ENCODE measurements at places on chromosomes 5 and 9. TPM values are rescaled to one million over a fixed set of nuclear protein-coding genes. Genes with fewer than 3 reads are reported as not detected.

- DNase-seq = no peak
These were observed 84.3 kb upstream of the SMC2 start for GRCh38 chr9:104009826-104010225.

GRCh38 chr9:87886933-87887505, 4.3 kb downstream of the SPATA31E1 start:
- no peak for DNase-seq

DNA sequence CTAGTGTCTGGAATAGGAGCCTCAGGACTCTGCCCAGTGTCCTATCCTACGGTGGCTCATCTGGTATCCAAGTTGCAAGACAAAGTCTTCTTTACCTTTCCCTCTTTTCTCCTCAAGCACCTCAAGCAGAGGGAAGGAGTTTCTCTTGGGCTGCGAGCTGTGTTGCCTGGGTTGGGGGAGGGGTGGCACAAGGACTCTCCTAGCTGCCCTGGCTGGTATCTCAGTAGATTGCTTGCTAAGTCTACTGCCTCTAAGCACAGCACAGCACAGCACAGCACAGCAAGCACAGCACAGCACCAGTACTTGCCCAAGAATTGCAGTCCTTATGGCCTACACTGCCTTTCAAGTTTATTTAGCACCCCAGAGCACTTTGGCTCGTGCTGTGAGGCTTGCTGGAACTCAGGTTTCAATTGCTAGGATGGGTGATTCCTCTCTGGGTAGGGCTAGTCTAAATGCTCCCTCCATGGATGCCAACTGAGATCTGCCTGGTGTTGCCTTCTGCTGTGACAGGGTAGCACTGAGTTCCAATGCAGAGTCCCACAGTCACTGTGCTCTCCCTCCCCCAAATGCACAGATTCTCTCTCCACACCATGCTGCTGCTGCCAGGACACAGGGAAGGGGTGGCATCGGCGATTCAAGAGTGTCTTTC, 213.1 kb upstream of the POU5F2 start:
- DNase-seq = no peak

- no peak for DNase-seq
These were observed 783 bp upstream of the DNAH5 start for GRCh38 chr5:13945271-13945670.

DNA sequence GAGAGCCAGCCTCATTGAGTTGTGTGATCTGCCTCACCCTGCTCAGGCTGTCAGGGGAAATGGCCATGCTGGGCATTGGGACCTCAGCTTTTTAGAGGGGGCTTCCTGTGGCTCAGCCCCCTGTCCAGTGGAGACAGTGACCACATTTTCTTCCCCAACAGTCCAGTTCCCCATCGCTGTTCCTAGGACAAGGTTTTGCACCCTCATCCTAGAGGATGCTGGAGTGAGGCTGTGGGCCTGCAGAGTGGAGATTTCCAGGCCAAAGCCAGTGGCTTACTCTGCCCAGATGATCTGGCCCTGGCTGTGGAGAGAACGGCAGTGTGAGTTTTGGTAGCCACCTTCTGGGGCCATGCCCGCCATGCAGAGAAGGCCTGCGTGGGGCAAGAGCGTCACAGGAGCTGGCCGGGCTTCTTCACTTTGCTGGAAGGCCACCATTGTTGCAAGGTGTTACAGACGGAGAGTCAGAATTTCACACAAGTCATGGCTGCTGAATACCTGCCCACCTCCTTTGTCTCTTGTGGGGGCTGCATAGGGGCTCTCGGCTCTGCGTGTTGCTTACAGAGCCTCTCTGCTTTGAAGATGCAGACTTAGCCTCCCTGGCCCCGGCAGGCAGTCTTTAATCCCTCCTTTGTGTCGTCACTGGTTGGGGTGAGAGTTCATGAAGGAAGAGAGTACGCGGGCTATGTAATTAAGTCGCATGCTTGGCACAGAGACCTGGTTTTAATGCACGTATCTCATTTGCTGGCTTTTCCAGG, 35.2 kb upstream of the PITX1 start:
- no peak for DNase-seq

- DNase-seq = no peak
These were observed 145.2 kb downstream of the EDIL3 start for GRCh38 chr5:84239494-84239893.

DNA sequence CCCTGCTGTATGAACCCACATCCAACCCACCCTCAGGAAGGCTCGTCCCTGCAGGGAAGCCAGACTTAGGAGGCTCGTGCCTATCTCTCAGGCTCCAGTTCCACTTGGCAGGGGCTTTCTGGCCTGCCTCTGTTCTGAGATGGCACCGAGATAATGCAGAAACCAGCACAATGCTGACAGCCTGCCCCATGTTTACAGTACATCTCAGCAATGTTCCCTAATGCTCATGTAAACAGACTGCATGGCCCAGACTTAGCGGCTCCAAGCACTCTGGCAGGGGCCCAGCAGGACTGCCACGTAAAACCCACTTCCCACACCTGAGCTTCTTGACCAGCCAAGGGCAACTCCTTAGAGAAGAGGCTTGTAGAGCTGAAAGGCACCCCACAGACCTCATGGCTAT, 499.5 kb upstream of the BRINP1 start:
- no peak for DNase-seq

The WDR38 gene
- polyA plus RNA-seq = 0.46 TPM

The FGF10 gene
- 9.2 TPM for polyA plus RNA-seq

The POU4F3 gene
- polyA plus RNA-seq = 0.22 TPM

DNA sequence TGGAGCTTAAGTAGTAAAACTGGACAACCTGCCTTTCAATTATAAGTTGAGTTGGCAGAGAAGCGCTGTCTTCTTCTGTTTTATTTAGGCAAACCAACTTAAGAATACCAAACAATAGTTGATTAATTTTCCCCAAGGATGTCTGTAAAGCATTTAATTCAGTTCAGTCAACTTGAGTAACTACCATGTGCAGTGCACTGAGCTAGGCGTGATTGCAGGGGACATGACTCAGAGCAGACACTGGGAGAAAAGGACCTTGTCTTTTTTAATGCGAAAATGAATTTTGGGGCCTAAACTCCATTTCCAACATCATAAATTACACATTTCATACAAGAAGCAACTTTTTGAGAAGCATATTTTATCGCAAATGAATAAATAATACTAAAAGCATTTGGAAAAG, 66.3 kb downstream of the FBXL7 start:
- DNase-seq = no peak

The ADRB2 gene
- polyA plus RNA-seq = 0.23 TPM

The RIGI gene
- 13.6 TPM for polyA plus RNA-seq
